CD14-positive monocyte (primary cell): ENCODE measurements at places on chromosomes 13 and 19. TPM values are rescaled to one million over a fixed set of nuclear protein-coding genes. Genes with fewer than 3 reads are reported as not detected.

Gene ADM5
- polyA plus RNA-seq: 0.84 and 1.2 TPM in 2 replicates

DNA sequence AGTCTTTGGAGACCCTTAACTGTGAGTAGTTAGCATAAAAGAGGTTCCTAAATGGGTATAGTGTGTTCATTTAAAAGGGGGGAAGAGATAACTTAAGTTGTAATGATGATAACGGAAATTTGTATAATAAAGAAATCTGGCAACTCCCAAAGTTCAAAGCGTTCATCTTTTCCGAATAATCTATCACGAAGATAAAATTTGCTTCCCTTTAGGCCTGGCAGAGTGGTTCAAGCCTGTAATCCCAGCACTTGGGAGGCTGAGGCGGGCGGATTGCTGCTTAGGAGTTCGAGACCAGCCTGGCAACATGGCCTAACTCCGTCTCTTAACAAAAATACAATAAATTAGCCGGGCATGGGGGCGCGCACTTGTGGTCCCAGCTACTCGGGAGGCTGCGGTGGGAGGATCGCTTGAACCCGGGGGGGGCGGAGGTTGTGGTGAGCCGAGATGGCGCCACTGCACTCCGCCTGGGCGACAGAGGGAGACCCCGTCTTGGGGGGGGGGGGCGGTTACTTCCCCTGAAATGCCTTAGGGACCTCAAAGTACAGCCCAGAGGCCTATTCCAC, 934 bp downstream of the N4BP2L2 start:
- no peak for DNase-seq

Gene FUT1
- polyA plus RNA-seq: 0.03 TPM in 1 of 2 replicates, not detected in the other

Gene KIR2DL3
- polyA plus RNA-seq: 0.07 TPM in 1 of 2 replicates, not detected in the other

DNA sequence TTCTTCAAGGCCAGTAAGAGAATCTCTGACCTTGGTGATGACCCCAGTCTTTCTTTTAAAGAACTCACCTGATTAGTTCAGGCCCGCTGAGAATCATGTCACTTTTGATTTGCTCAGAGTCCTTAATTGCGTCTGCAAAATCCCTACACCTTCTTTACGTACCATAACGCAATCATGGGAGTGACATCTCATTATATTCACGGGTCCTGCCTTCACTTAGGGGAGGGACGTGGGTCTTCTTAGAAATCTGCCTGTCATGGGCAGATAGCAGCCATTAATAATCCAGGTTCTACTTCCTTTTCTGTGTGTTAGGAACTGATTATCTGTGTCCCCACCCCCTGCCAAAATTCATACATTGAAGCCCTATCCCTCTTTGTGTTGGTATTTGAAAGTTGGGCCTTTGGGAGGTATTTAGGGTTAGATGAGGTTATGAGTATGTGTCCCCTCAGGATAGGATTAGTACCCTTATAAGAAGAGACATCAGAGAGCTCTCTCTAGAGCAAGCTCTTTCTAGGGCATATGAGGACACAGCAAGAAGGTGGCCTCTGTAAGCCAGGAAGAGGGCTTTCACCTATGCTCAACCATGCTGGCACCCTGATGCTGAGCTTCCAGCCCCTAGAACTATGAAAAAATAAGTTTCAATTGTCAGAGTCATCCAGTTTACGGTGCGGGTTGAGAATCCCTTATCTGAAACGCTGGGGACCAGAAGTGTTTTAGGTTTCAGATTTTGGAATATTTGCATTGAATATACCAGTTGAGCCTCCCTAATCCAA, 9.9 kb downstream of the TPP2 start:
- no peak for DNase-seq

DNA sequence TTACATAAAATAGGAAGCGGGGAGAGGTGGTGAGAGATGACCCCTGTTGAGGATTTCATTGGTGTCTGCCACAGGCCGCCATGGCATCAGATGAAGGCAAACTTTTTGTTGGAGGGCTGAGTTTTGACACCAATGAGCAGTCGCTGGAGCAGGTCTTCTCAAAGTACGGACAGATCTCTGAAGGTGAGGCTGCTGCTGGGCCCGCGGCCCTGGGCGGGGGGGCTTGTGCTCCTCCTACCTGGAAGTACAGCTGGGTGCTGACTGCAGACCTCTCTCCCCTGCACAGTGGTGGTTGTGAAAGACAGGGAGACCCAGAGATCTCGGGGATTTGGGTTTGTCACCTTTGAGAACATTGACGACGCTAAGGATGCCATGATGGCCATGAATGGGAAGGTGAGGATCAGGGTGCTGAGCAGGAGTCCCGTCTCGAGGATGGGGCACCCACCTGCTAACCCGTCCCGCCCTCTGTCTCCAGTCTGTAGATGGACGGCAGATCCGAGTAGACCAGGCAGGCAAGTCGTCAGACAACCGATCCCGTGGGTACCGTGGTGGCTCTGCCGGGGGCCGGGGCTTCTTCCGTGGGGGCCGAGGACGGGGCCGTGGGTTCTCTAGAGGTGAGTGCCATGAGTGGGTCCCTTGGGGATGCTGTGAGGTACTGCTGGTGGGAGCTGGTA, 1.9 kb downstream of the CIRBP start:
- DNase-seq: no peak

DNA sequence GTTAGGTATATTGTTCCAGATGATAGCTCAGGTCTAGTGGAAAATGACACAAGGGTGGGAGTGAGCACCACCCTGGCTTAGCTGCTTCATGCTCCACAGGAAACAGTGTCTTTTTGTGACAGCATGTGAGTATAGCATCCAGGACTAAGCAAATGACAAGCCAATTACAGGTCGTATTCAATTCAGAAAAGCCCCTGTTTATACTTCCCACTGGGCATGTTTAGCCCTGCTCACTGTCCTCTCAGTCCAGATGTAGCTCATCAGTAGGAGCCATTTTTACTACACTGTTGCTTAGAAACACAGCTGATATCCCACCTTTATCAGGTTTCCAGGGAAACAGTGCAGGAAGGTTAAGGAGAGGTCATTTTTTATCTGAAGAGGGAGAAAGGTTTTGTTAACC, 8.0 kb downstream of the ABHD13 start:
- no peak for DNase-seq

Gene KLF5
- polyA plus RNA-seq: 0.50 and 1.8 TPM in 2 replicates

DNA sequence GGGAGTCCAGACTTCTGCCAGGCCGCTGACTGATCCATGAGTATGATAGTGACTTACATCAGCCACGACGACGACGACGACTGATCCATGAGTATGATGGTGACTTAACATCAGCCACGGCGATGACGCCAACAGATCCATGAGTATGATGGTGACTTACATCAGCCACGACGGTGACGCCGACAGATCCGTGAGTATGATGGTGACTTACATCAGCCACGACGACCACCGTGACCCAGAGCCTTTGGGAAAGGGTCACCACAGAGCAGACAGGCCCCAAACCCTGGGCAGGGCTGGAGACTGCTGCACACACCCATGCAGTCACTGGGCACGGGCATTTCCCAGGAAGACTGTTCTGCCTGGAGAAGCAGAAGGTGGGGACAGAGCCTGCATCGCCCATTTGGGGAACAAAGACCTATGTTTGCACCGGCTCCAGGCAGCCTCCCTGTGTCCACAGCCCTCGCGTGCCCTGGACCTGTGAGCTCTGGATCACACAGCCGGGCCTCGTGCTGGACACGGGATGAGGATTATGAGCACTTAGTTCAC, 130.9 kb upstream of the SPACA7 start:
- no peak for DNase-seq

DNA sequence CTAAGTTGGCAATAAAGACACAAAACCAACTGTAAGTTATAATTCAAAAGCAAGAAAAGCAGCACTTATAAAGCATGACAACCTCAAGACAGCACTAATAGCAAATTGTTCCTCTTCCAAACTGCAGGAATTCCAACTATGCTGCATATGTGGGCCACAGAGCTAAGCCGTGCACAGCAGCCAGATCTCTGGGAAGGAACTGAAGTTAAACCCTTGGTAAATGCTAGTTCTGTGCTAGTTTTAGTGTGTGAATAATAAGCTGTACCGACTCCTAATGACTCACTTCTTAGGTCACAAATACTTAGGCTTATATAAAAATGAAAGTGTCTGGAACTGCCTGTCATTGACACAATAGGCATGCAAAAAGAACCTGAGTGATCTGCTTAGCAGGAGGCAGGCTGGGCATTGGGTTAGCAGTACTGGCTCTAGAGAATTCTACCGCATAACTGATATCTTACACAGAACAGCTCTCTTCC, 21.2 kb upstream of the GTF3A start:
- DNase-seq: no peak

- no peak for DNase-seq
These were observed 683.4 kb upstream of the ARGLU1 start for GRCh38 chr13:107251341-107251740.

DNA sequence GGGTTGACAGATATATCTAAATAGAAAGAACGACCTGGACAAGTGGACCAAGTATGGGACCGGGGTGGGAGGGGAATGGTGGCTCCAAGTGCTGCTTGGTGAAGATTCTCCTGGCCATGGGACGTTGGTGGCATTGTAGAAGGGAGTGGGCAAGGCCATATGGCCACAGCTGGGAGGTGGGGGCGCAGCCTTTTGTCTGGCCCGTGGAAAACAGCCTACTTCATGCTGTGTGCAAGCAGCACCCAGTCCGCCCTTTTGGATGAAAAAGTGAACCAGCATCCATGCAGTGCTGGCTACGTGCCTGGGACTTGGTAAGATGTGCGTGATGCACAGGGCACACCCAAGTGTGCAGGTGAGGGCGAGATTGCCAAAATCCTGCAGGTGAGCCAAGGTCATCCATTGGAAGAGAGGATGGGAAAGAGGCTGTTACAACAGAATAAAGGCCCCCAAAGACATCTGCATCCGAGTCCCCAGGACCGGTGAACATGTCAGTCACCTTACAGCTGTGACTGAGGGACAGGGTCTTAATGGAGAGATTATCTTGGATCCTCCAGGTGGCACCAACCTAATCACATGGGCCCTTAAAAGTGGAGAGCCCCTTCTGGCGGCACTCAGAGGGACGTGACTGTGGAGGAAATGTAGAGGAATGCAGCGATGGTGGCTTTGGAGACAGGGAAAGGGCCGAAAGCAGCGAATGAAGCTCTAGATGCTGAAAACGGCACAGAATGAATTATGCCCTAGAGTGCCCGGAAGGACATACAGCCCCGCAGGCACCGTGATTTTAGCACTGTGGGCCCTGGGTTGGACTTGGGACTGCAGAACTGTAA, 40.8 kb downstream of the TEX29 start:
- no peak for DNase-seq

DNA sequence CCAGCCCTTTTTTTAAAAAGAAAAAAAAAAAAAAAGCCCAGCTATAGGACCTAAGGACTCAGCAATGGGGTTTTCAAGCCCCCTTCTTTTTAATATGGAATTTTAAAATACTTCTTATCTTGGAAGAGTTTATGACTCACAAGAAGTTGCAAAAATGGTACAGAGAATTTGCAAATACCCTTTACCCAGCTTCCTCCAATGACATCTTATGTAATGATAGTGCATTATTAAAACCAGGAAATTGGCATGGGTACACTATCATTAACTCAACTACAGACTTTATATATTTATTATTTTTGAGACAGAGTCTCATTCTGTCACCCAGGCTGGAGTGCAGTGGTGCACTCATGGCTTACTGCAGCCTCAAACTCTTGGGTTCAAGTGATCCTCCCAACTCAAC, 16.1 kb downstream of the TMEM38A start:
- DNase-seq: peak; percentile 76

Gene PGLYRP1
- polyA plus RNA-seq: 0.20 and 0.37 TPM in 2 replicates

- no peak for DNase-seq
These were observed 54.1 kb upstream of the MAB21L1 start for GRCh38 chr13:35530581-35530980.

Gene UGGT2
- 2.3 and 5.6 TPM in 2 replicates for polyA plus RNA-seq

Gene TEX101
- polyA plus RNA-seq: 0.16 TPM

DNA sequence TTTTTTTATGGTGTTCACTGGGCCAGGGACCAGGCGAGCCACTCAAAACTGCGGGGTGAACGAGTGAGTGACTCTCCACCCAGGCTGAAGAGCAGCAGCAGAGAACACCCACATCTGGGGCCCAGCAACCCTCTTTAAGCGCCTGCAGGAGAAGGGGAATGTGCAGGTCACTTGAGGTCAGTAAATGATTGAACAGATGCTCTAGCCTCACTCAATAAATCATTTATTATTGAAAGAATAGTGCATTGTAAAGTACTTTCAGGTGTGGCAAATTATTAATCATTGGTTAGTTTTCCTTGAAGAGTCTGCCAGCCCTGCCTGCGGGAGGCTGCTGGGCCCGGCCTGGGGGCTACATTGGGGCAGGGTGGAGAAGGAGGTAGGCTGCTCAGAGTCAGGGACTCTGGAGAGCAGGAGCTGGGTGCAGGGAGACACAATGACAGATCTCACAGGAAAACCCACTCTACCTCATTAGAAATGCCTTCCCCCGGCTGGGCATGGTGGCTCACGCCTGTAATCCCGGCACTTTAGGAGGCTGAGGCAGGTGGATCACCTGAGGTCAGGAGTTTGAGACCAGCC, 42.5 kb downstream of the ABCC4 start:
- DNase-seq: no peak

Gene MAB21L1
- not detected for polyA plus RNA-seq

DNA sequence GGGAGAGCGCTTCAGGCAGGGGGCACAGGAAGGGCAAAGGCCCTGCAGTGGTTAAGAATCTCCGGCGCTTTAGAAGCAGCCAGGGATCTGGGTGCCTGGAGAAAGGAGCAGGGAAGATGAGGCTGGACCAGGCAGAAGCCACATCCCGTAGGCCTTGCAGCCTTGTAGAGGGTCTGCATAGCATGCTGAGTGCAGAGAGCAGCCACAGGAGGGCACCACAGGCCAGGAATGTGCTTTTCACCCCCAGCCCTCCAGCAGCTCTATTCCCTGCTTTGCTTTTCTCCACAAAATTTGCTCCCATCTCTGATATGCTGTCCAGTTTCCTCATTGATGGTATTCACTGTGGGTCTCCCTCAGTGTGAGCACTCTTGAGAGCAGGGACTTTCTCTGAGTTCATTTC, 5.7 kb downstream of the WDR62 start:
- DNase-seq: no peak

GRCh38 chr19:5645409-5645808, 22.5 kb downstream of the SAFB start:
- no peak for DNase-seq

- DNase-seq: no peak
These were observed 333.6 kb downstream of the DLEU7 start for GRCh38 chr13:50509771-50510441.

DNA sequence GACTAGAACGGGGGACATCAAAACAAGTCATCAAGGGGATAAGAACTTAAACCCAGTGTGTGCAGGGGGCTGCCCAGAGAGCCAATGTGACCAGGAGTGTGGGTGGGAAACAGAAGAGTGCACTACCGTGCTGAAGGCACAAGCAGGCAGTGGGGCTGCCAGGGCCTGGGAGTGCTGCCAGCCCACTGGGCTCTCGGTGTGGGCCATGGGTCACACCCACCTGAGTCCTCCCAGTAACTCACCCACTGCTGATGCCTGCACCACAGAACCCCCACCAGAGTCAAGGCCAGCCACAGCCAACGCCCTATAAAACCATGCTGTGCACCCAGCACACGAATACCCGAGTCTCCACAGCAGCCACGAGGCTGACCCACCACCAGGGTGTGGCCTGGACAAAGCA, 8.5 kb downstream of the MED26 start:
- no peak for DNase-seq
